Activated CD4-positive, alpha-beta T cell treated with anti-CD3 and anti-CD28 coated beads for 48 hours (primary cell): ENCODE measurements at places on chromosomes 2 and 18.

- DNase-seq: no peak
These were observed 100.7 kb downstream of the MYT1L start for GRCh38 chr2:2230433-2230817.

GRCh38 chr18:35835833-35836232, 136.6 kb upstream of the RMP24 start:
- no peak for DNase-seq

GRCh38 chr2:54289917-54290316, 33.9 kb upstream of the TSPYL6 start:
- DNase-seq: no peak

DNA sequence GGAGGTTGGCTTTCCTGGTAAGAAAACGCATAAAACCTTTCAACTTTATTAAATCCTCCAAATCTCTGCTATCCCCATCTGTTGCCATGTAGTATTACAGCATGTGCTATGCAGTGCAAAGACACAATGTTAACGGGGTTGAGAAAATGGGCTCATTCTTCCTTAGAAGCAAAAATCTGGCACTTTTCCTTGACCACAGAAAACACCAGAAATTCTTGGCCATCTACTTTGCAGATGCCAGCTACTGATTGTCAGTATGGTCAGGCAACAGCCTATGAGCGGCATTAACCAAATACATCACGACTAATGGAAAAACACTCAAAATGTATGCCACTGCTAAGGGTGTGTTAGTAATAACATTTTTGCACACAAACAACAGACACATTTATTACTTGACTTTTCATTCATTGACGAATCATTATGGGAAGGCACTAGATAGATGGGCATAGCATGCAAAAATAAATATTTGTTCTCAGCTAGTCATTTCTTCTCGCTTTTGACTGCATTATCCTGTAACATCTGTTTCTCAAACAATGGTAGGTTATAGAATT, 65.2 kb upstream of the CRIM1 start:
- DNase-seq: no peak

DNA sequence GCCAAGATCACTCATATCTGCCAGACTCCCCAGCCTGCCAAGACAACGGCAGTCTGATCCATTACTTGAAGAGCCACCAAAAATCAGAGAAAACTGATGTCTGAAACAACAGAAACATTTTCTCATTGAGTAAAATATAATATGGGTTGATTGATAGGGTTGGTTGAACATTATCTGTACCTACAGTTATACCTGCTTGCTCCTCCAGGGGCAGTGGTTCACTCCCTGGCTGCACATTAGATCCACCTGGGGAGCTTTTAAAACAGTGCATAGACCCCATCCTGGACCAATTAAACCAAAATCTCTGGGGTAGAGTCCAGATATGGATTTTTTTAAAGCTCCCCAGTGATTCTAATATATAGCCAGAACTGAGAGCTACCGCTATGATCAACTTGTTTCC, 43.6 kb upstream of the SLC14A2 start:
- DNase-seq: no peak

DNA sequence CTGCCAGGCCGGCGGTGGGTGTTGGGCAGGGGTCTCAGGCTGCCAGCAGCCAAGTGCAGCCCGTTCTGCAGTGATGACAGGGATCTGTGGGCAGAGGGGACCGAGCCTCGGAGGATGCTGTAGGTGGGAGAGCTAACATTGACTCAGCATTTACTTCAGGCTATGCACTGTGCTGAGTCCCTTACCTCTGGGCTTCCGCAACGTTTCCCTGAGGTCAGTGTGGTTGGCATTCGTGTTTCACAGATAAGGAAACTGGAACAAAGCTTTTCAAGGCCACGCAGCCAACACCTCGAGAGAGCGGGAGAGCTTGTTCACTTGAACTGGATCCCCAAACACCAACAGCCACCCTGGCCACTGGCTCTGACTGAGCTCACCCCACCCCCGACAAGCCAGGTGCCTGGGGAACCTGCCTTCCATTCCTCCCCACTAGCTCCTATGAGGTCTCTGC, 839 bp upstream of the GPR148 start:
- DNase-seq: peak; percentile 44

- no peak for DNase-seq
These were observed 40.5 kb downstream of the ST8SIA5 start for GRCh38 chr18:46716336-46716735.

DNA sequence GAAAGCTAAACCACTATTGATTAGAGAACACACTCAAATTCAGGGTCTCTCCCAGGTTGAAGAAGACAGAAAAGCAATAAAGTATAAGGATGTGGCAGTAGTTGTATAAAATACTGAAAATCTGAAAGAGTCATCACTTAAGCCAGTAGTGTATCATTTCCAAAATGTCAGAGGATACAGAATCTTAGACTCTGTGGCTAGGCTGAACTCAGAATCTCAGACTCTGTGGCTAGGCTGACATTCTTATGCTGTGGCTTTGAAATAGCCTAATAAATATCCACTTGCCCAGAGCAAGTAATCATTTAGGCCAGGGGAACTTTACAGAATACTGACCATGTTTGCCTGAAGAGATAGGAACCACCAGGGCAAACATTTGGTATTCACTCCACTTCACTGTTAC, 13.1 kb downstream of the MCFD2 start:
- DNase-seq: no peak

GRCh38 chr18:65975536-65975935, 224.7 kb downstream of the CDH7 start:
- no peak for DNase-seq
